ENCODE measurements at places on chromosomes 4 and X.

DNA sequence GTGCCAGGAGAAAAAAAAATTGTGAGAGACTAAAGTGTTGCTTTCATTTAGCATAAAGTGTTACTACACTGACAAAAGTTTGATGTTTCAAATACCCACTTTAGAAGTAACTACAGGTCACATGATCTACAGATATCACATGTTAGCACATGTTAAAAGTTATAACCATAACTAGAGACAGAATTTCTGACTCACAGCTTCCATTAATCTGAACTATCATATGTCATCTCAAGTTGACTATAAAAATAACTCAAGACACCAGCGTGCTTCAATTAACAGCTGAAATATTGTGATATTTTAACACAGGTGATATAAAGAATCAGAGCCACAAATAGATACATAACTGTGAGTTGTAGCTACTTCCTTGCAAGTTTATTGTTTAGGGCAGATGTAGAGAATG lies 591.5 kb upstream of the PITX2 start:
- no peak for DNase-seq

DNA sequence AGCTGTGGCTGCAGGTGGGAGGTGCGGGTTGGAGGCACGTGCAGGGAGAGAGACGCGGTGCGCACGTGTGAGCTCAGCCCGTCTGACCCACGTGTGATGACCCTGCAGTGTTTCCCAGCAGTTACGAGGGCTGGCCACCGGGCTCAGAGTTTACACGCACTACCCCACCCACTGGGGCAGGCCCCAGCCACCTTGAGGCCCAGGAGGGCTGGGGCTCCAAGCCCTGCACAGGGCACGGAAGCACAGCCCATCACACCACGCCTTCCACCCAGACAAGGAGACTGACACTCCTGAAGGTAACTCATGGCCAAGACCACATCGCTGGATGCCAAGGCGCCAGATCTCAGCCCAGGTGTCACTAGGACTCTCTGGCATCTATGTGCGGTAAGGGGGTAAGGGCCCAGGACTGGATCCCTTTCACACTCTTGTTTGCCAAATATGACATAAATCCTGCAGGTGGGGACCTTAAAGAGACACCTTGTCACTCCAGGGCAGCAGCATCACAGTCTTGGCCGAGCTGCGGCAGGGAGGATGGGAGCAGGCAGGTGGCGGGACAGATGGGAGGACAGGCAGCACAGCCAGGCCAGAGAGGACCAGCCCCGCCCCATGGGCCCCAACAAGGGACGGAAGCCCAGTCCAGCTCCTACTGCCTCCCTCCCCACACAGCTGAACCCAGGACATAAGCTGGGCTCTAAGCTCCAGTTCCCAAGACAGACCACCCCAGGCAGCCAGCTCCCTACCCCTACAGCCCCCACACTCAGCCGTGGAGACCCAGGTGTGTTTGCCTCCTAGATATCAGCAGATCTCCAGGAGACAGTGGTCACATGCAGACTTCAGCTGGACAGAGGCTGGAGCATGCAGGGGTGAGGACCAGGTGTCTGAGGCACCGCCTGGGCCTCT lies 56.8 kb downstream of the ZFYVE28 start:
- DNase-seq, result no peak

DNA sequence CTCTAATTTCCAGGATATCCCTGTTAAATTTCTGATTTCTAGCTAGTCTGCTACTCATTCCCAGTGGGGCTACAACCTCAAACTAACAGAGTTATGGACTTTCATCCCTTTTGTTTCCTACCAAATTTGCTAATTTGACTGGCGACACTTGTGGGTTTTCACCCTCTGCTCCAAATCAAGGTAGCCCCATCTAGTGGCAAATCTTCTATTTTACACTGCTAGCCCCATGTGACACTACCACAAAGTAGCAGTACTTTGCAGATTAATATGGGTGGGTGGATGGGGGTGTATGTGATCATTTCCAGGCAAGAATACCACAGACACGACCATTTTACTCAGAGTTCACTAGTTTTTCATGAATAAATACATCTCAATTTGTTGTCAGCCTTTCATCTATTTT lies 150.3 kb downstream of the MSL3 start:
- no peak for DNase-seq

- DNase-seq, result no peak
These were observed 69.1 kb upstream of the PUDP start for GRCh38 chrX:7216981-7217587.

DNA sequence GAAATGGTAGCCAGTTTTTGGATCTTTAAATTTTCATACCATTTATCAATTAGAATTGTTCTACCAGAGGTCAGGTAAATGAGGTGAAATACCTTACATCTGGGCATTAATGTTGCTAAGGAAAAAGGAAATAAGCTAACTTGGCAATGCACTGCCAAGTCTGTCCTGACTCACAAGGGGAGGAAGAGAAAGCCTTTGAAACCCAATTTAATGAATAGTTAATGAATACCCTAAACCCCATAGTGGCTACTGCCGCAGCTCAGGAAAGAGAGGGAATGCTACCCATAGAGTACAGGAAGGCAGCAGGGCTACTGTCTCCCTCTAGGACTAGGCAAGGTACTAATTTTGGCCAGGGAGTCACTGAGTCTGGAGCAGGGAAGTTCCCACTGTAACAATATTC lies 16.8 kb upstream of the DHX15 start:
- DNase-seq, result no peak

DNA sequence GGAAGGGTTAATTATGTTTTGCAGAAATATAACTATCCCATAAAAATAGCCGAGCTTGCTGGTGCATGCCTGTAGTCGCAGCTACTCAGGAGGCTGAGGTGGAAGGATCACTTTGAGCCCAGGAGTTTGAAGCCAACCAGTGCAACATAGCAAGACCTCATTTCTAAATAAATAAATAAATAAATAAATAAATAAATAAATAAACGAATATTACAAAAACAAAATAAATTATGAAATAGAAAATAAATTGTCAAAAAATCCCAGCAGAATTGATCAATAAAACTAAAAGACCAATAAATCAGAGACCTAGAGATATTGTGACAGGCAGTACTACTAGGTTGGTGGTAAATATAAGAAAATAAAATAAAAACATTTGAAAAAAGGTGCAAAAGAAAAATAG lies 6.7 kb upstream of the ARL13A start:
- no peak for DNase-seq

DNA sequence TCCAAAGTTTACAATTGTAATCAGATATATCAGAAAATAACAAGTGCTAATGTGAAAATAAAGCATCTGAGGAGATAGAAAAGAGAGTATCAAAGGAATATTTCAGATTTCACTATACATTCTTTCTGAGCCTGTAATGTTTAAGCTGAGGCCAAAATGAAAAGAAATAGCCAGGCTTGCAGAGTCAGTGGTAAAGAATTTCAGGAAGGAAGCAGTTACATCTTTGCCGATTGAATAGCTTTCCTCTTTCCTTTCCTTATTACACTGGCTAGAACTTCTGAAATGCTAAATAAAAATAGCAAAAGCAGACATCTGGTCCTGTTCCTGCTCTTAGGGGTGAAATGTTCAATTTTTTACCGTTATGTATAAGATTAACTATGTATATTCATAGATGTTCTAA lies 1441.6 kb upstream of the PCDH7 start:
- DNase-seq, result no peak

- DNase-seq, result no peak
These were observed 55.0 kb upstream of the GAB1 start for GRCh38 chr4:143281507-143282190.

- no peak for DNase-seq
These were observed 189.3 kb upstream of the GPRIN3 start for GRCh38 chr4:89496851-89497250.

- DNase-seq, result no peak
These were observed 31.4 kb downstream of the RGS12 start for GRCh38 chr4:3324093-3324815.

DNA sequence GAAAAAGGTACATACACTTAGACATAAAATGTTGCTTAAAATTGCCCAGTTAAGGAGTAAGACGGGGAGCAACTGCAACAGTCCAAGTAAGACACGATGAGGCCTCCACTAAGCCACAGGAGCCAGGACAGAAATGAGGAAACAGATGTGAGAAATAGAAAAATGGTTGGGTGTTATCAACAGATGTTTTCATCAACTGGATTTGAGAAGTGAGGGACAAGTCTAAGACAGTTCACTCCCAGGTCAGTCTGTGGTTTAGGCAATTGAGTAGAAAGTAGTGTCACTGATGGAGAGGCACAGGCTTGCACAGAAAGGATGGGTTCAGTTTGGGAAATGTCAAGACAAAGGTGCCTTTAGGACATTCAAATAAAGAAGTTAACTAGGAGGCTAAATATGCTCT lies 23.5 kb upstream of the PHF8 start:
- DNase-seq, result no peak

- no peak for DNase-seq
These were observed 6.7 kb downstream of the ARAP2 start for GRCh38 chr4:36237366-36238313.

GRCh38 chrX:5113128-5113527 lies 1115.5 kb downstream of the NLGN4X start:
- DNase-seq, result no peak

- DNase-seq, result no peak
These were observed 658.7 kb downstream of the PCDH18 start for GRCh38 chr4:136873555-136873954.

DNA sequence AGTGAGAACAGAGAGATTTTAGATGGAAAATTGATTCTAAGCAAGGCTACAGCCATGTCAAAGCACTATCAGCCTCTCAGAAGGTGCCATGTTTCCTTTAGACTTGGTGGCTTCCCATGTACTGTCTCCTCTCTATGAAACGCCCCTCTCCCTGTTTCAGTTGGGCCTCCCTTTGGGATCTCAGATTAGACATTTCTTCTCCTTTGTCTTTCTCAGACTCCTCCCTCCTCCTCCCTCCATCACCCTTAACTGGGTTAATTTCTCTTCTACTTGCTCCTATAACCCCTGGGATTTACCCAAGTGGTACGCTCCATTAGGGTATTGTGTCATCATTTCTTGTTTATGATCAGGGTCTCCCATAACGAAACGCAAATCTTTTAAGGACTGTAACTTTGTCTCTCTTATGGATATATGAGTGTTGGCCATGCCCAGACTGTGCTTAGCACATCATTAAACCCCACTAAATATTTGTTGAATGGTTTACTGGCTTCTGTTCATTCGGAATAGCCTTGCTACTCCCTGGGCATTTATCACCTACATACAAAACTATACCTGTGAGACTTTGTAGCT lies 106.8 kb downstream of the FAM9B start:
- DNase-seq, result no peak

GRCh38 chr4:87121341-87122065 lies 98.9 kb downstream of the KLHL8 start:
- no peak for DNase-seq

DNA sequence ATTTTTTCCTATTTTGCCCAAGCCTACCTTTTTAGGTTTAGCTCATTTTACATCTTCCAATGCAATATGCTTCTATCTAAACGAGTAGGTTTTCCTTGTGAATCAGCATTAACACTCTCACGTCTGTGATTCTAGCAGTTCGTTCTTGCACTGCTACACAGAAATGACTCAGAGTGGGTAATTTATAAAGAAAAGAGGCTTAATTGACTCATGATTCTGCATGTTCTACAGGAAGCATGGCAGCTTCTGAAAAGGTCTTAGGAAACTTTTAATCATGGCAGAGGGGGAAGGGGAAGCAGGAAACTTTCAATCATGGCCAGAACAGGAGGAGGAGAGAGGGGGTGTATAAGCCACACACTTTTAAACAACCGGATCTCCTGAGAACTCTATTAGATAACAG lies 44.9 kb downstream of the SPANXN1 start:
- DNase-seq, result no peak

GRCh38 chrX:56783450-56783831 lies 54.4 kb downstream of the NBDY start:
- no peak for DNase-seq

GRCh38 chr4:78534286-78534955 lies 17.1 kb upstream of the ANXA3 start:
- DNase-seq, result no peak

GRCh38 chr4:19455196-19455595 lies 796.5 kb upstream of the SLIT2 start:
- no peak for DNase-seq

GRCh38 chrX:25198891-25199290 lies 183.1 kb upstream of the ARX start:
- DNase-seq, result no peak

DNA sequence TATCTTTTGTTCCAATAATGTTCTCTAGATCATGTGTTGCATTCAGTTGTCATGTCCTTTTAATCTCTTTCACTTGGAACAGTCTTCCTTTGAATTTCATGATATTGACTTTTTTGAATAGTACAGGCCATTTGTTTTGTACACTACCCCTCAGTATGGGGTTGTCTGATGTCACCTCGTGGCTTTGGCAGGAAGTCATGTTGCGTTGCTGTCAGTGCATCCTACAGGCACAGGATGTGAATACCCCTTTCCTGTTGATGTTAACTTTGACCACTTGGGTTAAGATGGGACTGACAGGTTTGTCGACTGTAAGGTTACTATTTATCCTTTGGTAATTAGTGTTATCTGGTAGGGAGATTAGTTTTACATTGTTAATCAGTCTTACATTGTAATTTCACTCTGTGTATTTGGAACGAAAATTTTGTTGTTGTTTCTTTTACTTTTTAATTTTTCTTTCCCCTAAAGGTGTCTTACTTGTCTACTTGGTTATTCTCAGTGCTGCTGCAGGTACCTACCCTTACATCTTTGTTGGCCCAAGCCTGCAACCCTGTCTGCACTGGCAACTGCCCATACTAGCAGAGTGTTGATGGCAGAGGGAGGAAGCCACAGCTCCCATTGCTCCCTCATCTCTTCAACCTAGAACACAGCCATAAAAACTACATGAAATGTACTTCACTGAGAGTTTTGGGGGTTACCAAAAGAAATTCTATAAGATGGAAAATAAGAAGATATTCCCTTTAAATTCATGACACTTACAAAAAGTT lies 14.7 kb upstream of the ATP8A1 start:
- no peak for DNase-seq

DNA sequence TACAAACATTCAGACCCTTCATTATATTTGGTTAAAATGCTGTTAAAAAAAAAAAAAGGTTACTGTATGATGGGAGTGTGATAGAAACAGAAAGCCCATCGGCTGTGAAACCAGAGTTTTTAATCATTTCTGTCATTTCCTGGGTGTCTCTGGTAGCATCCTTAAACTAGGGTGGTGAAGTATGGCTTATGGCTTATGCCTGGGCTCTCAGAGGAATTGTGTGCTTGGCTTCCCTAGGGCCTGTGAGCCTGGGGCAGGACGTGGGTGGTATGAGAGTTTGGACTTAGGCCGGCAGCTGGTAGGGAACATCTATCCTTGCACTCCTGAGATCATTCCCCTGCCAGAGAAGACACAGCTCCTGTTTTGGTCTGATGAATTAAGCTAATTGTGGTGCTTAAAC lies 52.2 kb downstream of the DCUN1D4 start:
- DNase-seq, result no peak

GRCh38 chrX:101478366-101478765 lies 6.9 kb upstream of the ARMCX4 start:
- DNase-seq, result no peak

Data from nucleus accumbens (tissue), 56 donors.